ENCODE measurements at places on chromosomes 1 and 21. TPM values are rescaled to one million over a fixed set of nuclear protein-coding genes. Genes with fewer than 3 reads are reported as not detected.

DNA sequence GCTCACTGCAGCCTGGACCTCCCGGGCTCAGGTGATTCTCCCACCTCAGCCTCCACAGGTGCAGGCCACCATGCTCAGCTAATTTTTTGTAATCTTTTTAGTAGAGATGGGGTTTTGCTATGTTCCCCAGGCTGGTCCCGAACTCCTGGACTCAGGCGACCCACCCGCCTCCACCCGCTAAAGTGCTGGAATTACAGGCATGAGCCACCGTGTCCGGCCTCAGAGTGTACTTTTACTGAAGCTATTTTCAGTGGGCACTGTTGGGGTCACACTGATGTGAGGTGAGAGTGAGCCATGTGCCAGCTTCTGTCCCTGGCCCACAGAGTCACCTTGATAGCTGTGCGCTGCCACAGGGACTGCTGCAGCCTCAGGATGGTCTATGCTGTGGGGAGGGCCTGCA is 25.3 kb upstream of the HHAT start:
- no peak overlapping the region for H3K4me3 ChIP-seq
- no peak for DNase-seq
- no peaks in the 10 kb centered on the region for H3K36me3 ChIP-seq
- H3K27me3 ChIP-seq = no peaks in the 10 kb centered on the region

GRCh38 chr1:230459465-230459864 is 33.3 kb upstream of the PGBD5 start:
- H3K4me1 ChIP-seq = no peaks in the 10 kb centered on the region
- no peak for DNase-seq
- no peak overlapping the region for H3K27ac ChIP-seq
- no peaks in the 10 kb centered on the region for H3K36me3 ChIP-seq
- H3K27me3 ChIP-seq = no peaks in the 10 kb centered on the region

- H3K27ac ChIP-seq = no peak overlapping the region
- H3K4me1 ChIP-seq = no peaks in the 10 kb centered on the region
- H3K4me3 ChIP-seq = no peak overlapping the region
- H3K27me3 ChIP-seq = no peaks in the 10 kb centered on the region
- H3K36me3 ChIP-seq = no peaks in the 10 kb centered on the region
- DNase-seq = peak; percentile 26
These were observed 37.3 kb downstream of the CHAF1B start for GRCh38 chr21:36422279-36423098.

DNA sequence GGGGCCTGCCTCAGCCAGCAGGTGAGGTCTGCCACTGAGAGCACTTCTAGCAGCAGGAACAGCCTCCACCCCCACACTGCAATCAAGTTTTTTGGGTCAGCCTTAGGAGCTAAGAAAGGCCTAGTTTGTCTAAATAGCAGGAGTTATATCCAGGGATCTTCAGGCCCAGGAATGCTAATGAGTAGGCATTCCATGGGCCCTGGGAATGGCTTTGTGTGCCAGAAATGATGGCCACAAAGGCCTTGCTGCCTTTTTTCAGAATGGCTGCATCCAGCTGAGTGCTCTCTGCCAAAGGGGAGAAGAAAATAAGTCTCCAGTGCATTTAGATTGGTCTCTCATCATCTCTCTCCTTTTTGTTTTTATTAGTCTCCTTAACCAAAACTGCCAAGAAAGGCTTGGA is 2.8 kb downstream of the MRTO4 start:
- H3K27ac ChIP-seq = no peak overlapping the region
- no peaks in the 10 kb centered on the region for H3K36me3 ChIP-seq
- DNase-seq = no peak
- no peak overlapping the region for H3K4me3 ChIP-seq

DNA sequence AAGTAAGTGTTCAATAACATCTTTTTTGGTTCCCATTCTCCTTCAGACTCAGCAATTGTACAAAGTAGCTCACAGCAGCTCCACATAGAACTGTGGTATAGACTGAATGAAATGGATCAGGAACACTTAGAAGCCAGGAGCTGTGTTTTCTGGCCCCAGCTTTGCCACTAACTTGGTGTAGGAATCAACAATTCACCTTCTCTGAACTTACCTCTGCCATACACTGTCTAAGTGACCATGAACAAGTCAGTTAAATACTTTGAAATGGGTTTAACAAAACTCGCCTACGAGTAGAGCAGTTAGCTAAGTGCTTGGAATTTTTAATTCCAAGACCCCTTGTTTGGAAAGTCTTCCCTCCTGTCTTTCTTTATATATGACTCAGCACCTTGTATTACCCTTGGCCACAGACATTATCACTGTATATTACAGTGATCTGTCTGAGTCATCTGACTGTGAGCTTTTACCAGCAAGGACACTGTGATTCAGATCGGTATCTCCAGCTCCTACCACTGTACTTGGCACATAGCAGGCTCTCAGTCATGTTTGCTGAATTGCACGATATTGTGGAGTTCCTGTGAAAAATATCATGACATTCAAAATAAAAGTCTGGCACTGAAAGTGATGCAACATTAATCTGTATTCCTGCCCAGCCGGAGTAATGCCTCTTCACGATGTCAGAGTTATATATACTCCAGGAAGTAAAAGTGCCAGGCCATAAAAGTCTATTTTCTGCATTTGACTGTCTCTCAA is 101.7 kb upstream of the BEND5 start:
- no peaks in the 10 kb centered on the region for H3K36me3 ChIP-seq
- no peaks in the 10 kb centered on the region for H3K4me1 ChIP-seq
- no peak overlapping the region for H3K27ac ChIP-seq
- H3K27me3 ChIP-seq = no peaks in the 10 kb centered on the region

DNA sequence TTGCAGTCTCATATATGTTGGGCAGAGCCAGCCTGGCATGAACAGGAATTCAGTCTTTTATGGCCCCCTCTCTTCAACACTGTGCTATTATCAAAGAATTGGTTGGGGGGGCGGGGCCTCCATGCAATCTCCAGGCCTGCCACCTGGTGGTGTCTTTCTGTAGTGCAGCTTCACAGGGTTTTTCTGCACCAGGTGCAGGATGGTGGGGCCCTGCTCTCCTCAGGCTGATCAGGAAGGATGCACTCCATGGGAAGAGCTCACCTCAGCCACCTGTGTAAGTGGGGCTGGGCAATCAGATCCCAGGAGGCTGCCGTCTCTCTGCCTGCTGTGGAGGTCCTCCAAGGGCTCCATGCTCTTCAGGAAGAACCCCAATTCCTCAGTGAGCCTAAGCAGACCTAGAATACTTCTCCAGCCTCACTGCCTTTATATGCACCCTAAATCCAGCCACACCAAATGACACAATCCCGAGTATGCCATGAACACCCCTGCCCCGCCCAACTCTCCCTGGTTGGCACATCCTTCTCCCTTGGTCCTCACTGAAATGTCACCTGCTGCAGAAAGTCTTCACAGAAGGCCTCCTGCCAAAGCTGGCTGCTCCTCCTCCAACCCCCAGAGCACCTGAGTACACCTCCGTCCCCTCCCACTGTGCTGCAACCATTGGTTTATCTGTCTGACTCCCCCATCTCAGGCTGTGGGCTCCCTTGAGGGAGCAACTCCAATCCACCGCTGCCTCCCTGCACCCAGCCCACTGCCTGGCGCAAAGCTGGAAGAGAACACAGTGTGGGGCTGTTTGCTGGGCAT is 16.5 kb downstream of the STK40 start:
- no peak overlapping the region for H3K4me3 ChIP-seq
- H3K27me3 ChIP-seq = no peaks in the 10 kb centered on the region
- H3K27ac ChIP-seq = no peak overlapping the region
- peak; percentile 89 for DNase-seq
- H3K4me1 ChIP-seq = peaks cover 66% of the 10 kb centered on the region
- no peaks in the 10 kb centered on the region for H3K36me3 ChIP-seq

DNA sequence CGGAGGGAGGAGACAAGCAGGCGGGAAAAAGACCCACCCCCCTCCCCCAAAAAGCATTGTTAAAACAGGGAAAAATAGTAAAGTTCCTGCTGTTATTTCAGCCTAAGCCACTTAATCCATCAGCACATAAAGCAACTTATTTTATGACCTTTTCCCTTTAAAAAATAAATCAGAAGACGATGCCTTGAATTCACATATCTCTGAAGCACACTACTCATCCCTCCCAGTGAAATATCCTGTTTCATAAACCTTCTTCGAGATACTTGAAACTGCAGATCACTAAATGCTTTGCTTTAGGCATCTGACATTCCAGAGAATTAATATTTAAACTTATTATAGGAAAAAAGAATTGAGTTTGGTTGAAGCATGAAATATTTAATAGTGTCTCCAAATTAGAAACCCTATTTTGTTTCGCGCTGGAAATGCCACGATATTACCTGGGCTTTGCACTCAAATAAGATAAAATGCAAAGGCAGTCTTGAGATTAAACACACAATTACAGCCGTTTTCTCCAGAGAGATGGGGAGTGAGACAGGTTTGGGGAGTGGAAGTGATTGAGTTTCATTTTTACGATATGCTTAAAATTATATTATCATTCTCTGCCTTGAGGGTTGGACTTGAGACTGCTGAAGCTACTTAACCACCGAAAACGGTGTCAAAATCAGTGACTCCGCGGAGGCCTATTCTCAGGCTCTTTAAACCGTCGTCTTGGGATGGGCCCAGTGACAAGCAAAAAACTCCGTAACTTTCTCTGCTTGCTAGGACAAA is 9.3 kb downstream of the GLIS1 start:
- DNase-seq = no peak
- peaks cover 3% of the 10 kb centered on the region for H3K27me3 ChIP-seq
- H3K4me3 ChIP-seq = no peak overlapping the region

GRCh38 chr1:40344597-40344996 is 27.5 kb upstream of the COL9A2 start:
- DNase-seq = peak; percentile 68
- H3K27me3 ChIP-seq = no peaks in the 10 kb centered on the region
- peak overlapping the region; percentile 42 for H3K27ac ChIP-seq
- peaks cover 36% of the 10 kb centered on the region for H3K4me1 ChIP-seq
- H3K4me3 ChIP-seq = no peak overlapping the region

- H3K36me3 ChIP-seq = no peaks in the 10 kb centered on the region
- DNase-seq = no peak
- no peaks in the 10 kb centered on the region for H3K27me3 ChIP-seq
- no peaks in the 10 kb centered on the region for H3K4me1 ChIP-seq
- no peak overlapping the region for H3K27ac ChIP-seq
- no peak overlapping the region for H3K4me3 ChIP-seq
These were observed 74.0 kb downstream of the DMRTA2 start for GRCh38 chr1:50349242-50349565.

DNA sequence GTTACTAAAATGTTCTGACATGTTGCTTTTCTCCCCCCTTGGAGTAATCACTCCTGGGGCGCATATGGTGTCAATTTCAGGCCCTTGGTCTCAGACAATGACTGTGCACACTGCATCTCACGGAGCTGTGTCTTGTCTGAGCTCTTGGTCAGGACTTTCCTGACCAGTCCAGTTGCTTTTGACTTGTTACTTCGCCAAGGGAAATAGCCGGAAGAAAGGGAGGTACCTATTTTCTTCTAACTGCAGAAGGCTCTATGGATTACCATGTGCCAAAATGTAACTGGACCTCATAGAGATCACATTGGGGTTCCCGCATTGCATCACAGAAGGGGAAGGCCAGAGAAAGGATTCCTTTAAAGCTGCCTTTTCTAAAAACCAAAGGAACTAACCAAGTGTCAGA is 68.6 kb downstream of the SPAG17 start:
- no peaks in the 10 kb centered on the region for H3K27me3 ChIP-seq
- no peak for DNase-seq
- no peak overlapping the region for H3K4me3 ChIP-seq

DNA sequence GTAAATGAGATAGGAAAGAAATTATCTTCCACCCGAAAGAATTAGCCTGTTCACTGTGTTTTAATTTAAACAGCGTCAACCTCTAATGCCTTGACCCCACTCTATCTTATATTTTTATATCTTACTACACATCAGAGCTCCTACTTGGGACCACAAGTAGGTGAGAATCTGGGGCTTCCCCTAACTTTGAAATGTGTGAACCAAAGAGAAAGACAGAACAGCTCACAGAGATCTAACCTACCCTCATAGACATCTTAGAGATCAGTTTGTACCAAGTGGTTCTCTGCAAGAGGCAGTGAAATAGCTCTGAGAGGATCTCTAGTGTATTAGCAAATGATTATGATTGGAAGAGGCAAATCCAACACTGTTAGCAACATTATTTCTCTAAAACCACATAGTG is 31.0 kb upstream of the IFI16 start:
- no peak overlapping the region for H3K4me3 ChIP-seq
- H3K27me3 ChIP-seq = no peaks in the 10 kb centered on the region
- no peaks in the 10 kb centered on the region for H3K36me3 ChIP-seq
- no peaks in the 10 kb centered on the region for H3K4me1 ChIP-seq

GRCh38 chr1:17909634-17910033 is 154.5 kb downstream of the ACTL8 start:
- no peak overlapping the region for H3K27ac ChIP-seq
- no peaks in the 10 kb centered on the region for H3K4me1 ChIP-seq
- H3K27me3 ChIP-seq = no peaks in the 10 kb centered on the region
- DNase-seq = no peak
- no peak overlapping the region for H3K4me3 ChIP-seq

- no peak overlapping the region for H3K4me3 ChIP-seq
- no peaks in the 10 kb centered on the region for H3K36me3 ChIP-seq
These were observed 70.7 kb downstream of the CD247 start for GRCh38 chr1:167447521-167448136.

- H3K4me3 ChIP-seq = no peak overlapping the region
- no peaks in the 10 kb centered on the region for H3K36me3 ChIP-seq
- H3K27me3 ChIP-seq = peaks cover 15% of the 10 kb centered on the region
- H3K27ac ChIP-seq = no peak overlapping the region
- no peaks in the 10 kb centered on the region for H3K4me1 ChIP-seq
These were observed 32.3 kb downstream of the MAN1C1 start for GRCh38 chr1:25648681-25649440.

DNA sequence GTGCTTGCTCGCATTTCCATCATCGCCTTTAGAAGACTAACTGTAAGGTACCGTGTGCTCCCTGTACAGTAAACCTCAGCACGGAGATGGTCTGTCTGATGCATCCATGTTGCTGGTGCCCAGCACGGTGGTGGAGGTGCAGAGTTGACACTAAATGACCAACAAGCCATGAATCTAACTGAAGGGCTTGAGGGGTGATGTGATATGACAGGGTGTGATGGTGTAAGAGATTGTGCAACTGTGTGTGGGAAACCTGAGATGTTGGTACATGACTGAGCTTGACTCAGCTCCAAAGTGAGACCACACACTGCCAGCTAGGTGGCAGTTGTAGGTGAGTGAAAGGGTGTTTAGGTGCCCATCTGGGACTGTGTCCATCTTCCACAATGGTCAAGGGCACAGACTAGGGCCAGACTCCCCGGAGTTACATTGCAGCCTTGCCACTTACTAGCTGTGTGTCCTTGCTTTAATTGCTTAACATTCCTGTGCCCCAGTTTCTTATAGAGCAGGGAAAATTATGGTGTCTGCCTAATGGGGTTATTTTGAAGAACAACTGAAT is 21.4 kb downstream of the SLC2A1 start:
- peaks cover 98% of the 10 kb centered on the region for H3K4me1 ChIP-seq
- no peaks in the 10 kb centered on the region for H3K27me3 ChIP-seq
- no peak overlapping the region for H3K4me3 ChIP-seq
- H3K27ac ChIP-seq = peak overlapping the region; percentile 97
- peaks cover 3% of the 10 kb centered on the region for H3K36me3 ChIP-seq

The HMCN1 gene
- not detected for total RNA-seq

The RXFP4 gene
- total RNA-seq = not detected

The RABIF gene
- 16.5 TPM for total RNA-seq

The TMEM59 gene
- total RNA-seq = 146 TPM

The OR14K1 gene
- total RNA-seq = not detected

The LRRC53 gene
- total RNA-seq = not detected

The CD48 gene
- total RNA-seq = 255 TPM

The LIPI gene
- not detected for total RNA-seq

The CFHR1 gene
- not detected for total RNA-seq

The KRTAP10-7 gene
- total RNA-seq = not detected

The CFHR3 gene
- not detected for total RNA-seq

The CRYAA gene
- total RNA-seq = not detected
